ENCODE measurements at places on chromosomes 3 and 15.

DNA sequence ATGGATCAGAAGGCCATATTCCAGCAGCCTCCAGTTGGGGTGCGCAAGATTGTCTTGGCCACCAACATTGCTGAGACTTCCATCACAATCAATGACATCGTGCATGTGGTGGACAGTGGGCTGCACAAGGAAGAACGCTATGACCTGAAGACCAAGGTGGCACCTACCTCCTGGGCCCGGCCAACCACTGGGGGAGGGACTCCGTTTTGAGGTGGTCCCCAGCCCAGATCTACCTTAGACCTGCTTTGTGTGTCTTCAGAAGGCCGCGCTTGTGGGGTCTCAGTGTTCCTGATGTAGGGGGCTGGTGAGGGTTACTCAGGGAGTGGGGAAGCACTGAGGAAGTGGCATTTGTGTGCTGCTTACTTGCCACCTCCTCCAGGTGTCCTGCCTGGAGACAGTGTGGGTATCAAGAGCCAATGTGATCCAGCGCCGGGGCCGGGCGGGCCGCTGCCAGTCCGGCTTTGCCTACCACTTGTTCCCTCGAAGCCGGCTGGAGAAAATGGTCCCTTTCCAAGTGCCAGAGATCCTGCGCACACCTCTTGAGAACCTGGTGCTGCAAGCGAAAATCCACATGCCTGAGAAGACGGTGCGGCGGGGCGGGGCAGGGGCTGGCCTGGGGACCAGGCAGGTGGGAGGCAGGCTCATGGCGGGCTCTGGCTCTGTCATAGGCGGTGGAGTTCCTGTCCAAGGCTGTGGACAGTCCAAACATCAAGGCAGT is 45.0 kb downstream of the DHX30 start:
- DNase-seq, result no peak

DNA sequence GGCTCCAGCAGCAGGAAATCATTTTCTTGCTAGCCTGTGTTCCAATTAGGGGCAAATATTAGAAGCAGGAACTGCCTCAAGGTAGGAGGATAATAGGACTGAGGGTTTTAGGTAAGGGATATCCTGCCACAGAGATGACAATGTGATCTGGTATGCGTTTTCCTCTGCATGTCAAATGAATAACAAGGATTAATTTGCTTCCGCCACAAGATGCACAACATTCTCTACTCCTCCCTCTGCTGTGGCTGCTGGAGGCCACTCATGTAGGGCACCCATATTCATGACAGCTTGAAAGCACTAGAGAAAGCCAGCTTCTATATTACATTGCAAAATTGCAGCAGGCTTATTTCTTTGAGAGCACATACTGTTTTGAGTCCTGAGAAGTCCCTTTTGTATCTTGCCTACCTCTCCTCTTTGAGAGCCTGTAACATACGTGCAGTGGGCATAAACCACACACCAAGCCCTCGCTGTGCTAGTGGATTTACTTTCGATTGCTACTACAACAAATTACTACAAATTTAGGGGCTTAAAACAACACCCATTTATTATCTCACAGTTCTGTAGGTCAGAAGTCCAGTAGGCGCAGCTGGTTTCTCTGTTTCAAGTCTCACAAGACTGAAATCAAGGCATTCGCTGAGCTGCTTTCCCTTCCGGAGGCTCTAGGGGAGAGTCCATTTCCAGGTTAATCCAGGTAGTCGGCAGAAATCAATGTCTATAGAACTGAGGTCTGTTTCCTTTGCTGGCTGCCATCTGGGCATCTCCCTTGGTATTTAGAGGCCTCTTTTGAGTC is 5.9 kb upstream of the CD47 start:
- DNase-seq, result peak; percentile 18

DNA sequence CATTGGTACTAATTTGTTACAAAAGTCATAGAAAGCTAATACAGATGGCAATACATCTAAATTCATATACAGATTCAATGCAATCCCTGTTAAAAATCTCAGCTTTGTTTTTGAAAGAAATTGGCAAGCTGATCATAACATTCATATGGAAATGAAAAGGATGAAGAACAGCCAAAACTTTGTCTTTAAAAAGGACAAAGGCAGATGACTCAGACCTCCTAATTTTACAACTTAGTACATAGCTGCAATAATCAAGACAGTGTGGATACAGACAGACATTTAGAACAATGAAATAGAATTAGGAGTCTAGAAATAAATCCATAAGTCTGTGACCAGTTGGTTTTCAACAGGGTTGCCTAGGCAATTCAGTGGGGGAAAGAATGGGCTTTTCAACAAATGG is 63.3 kb downstream of the AQP9 start:
- DNase-seq, result peak; percentile 47

DNA sequence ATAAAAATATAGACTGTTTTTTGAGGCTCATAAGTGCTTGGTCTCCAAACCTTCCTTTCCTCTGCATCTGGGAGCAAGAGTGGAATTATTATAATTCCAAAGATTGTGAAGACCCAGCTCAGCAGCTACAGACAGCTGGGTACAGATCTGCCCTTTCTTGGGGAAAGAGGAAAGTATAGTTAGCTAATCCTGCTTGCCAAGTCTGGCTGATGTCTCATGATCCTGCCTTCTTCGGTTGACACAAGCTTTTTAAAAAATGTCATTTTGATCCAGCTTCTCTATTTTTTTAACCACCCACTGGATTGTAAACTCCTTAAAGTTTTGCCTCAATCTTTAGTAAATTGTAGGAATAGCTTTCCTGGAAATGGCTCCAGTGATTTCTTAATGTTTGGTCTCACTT is 181.1 kb downstream of the LRTM1 start:
- DNase-seq, result no peak
